ENCODE measurements at places on chromosomes 6 and 20.

DNA sequence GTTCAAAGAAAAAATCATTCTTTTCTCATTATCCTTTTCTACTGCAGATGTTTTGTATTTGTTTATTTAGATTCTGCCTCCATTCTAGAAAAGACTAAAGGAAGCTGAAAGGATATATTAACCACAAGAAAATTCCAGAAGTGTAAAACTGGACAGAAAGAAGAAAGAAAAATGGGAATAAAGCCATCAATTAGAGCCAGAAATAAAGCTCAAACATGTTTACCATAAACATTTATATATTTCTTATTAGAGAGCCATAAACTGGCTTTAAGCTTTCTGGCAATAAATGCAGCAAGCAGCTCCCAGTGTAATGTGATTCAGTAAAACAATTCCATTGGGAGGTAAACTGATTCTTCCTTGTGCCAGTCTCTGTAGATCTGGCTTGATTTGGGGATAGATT is 244.1 kb downstream of the PTPRK start:
- DNase-seq = no peak

GRCh38 chr20:10621149-10621548 is 52.6 kb downstream of the JAG1 start:
- no peak for DNase-seq

- no peak for DNase-seq
Measured at GRCh38 chr6:13395272-13396237, 67.2 kb upstream of the TBC1D7 start.

- no peak for DNase-seq
Measured at GRCh38 chr6:132194529-132194928, 206.7 kb downstream of the MOXD1 start.

- no peak for DNase-seq
Measured at GRCh38 chr6:21386744-21387143, 206.8 kb upstream of the SOX4 start.

GRCh38 chr6:45552536-45552935 is 174.8 kb upstream of the SUPT3H start:
- DNase-seq = no peak

DNA sequence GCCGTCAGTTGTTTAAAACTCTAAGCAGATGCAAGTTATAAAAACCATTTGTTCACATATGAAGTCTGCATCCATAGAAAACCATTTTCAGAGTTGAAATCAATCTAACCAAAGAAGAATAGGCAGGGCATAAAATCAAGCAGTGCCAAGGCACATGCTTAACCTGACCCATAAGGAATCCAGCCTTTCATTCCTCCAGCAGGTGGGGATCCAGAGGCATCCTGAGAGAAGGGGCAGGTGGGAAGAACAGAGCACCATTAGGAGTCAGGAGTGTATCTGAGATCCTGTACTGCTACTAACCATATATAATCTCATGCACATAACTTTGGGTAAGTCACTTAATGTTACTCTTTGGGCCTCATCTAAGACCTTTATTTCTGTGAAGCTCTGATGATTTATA is 29.4 kb upstream of the FOXO3 start:
- no peak for DNase-seq

- no peak for DNase-seq
Measured at GRCh38 chr6:149936743-149937142, 5.1 kb upstream of the ULBP2 start.

DNA sequence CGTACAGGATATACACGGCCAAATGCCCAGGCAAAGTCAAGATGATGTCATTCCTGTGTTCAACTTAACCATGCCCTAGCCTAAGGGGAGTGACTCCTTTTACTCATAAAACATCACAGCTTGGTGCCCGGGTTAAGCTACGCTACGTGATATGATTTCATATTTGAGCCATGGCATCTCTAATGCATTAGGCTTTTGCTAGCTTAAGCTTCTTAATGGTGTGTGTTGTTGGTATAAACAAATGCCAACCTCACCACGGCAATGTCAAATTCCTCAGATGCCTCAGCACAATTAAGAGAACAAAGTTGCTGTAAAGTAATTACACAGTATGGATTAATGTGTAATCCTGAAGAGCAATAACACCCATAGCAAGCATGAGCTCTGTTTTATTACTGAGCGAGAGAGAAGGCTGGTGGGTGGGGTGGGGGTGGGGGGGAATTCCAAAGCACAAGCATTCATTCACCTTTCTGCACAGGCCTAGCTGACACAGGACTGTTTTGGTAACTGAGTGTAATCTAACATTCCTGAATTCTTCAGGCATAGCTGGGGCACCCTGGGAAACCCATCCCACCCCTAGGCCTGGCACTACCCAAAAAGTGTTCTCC is 44.7 kb upstream of the CNKSR3 start:
- DNase-seq = no peak

GRCh38 chr6:15500901-15501825 is 161.7 kb downstream of the DTNBP1 start:
- DNase-seq = no peak

DNA sequence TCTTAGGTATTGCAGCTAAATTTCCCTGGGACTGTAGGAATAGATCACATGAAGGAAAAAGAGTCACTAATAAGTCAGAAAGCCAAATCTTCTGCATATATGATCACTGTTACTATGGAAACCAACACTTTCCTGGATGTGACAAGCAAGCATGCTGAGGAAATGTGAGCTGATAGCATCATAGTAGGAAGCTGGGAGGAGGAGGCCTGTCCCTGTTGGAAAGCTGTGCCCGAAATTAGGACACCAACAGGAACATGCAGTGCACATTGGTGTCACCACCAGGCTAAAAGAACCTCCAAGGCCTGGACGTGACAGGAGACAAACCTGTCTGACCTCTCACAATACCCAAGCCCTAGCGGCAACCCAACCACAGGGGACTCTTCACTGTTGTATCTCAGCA is 181.9 kb upstream of the PCSK2 start:
- DNase-seq = no peak

DNA sequence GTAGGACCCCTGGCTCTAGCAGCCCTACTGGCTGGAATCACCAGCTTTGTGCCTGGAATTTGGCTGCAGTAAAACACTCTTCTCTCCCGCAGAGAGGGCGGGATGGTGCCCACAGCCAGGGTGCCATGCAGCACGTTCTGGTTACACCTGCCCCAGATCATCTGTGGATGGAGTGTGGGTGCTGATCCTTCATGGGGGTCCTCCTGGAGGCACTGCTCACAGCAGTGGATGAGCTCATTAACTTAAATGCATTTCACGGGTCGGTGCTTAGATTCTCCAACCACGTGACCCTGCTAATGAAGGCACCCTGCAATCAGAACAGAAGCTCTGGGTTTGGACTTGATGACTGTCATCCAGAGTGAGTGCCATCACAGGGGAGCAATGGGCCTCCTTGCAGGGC is 138.6 kb upstream of the AFDN start:
- no peak for DNase-seq

GRCh38 chr6:101422251-101422650 is 28.7 kb downstream of the GRIK2 start:
- no peak for DNase-seq

- DNase-seq = no peak
Measured at GRCh38 chr6:163946437-163946836, 531.9 kb downstream of the QKI start.

- no peak for DNase-seq
Measured at GRCh38 chr6:94377835-94378234, 958.5 kb upstream of the EPHA7 start.

All from activated CD4-positive, alpha-beta T cell treated with anti-CD3 and anti-CD28 coated beads, Interleukin-2, Interleukin-4, amounts not matched to agents 100 ng/mL and 50 ng/mL, durations not matched to agents 16 hours and 8 hours (primary cell).